ENCODE measurements at places on chromosomes 3 and 15. TPM values are rescaled to one million over a fixed set of nuclear protein-coding genes. Genes with fewer than 3 reads are reported as not detected.

The RSRC1 gene
- 64.6 TPM for total RNA-seq

The ROBO2 gene
- 32.3 TPM for total RNA-seq

The SEMA3G gene
- total RNA-seq: 0.40 TPM

The LRTM1 gene
- total RNA-seq: not detected

The ALPK3 gene
- total RNA-seq: 0.03 TPM

The CYP8B1 gene
- total RNA-seq: not detected

The GASK1A gene
- 0.11 TPM for total RNA-seq

The CMTM8 gene
- 11.2 TPM for total RNA-seq

The GRIP2 gene
- total RNA-seq: 0.18 TPM

The UPK1B gene
- total RNA-seq: not detected

The SSUH2 gene
- not detected for total RNA-seq

The CPNE9 gene
- total RNA-seq: 0.53 TPM

The CLDN11 gene
- total RNA-seq: not detected

The EPHA3 gene
- total RNA-seq: 43.2 TPM

The ACP3 gene
- 0.26 TPM for total RNA-seq
